Stimulated activated CD8-positive, alpha-beta memory T cell treated with anti-CD3 and anti-CD28 coated beads, Interleukin-4, amount 100 ng/mL, for 4 hours (primary cell): ENCODE measurements at places on chromosomes 16 and 17.

- DNase-seq, result peak; percentile 26
These were observed 9.0 kb downstream of the STAT5B start for GRCh38 chr17:42266918-42267766.

GRCh38 chr17:29505836-29506235, 61.0 kb downstream of the ABHD15 start:
- DNase-seq, result no peak

- no peak for DNase-seq
These were observed 72.0 kb downstream of the SOX9 start for GRCh38 chr17:72192800-72193192.

GRCh38 chr17:72297326-72298115, 176.7 kb downstream of the SOX9 start:
- no peak for DNase-seq

DNA sequence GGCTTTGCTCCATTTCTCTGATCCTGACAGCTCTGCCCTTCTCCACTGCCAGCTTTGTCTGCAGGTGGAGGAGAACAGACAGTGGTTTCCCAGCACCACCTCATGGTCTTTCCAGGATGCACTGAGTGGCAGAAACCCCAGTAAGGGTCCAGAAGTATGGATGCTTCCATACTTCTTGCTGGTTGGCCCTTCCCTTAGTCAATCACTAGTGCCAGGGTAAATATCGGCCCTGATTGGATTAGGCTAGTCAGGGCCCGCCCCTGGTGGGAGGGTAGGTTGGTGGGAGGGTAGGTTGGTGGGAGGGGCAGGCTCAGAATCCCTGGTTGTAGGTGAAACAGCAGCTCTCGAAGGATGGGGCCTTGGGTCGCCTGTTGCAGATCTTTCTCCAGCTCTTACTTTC, 10.2 kb downstream of the RNF213 start:
- DNase-seq, result no peak

- DNase-seq, result no peak
These were observed 9.3 kb upstream of the ZNF624 start for GRCh38 chr17:16662936-16663335.

DNA sequence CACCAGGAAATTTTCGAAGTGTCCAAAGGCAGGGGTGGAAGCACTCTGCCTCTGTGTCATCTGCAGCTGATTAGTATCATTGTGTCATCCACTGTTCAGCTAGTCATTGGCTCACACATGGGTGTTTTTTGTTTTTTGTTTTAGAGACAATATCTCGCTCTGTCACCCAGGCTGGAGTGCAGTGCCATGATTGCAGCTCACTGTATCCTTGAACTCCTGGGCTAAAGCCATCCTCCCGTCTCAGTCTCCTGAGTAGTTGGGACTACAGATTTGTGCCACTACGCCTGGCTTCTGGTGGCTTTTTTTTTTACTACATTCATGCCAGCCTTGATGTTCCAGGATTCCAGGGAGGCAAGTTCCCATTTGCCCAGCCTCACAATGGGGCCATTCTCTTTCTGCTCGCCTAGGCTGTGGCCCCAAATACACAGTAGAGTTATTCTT, 32.5 kb upstream of the MYO18A start:
- no peak for DNase-seq

- DNase-seq, result no peak
These were observed 46.5 kb downstream of the NT5M start for GRCh38 chr17:17349724-17350106.

- no peak for DNase-seq
These were observed 116.4 kb downstream of the SPAG9 start for GRCh38 chr17:51004249-51004648.

- DNase-seq, result no peak
These were observed 12.9 kb downstream of the NUBP1 start for GRCh38 chr16:10756574-10756973.

DNA sequence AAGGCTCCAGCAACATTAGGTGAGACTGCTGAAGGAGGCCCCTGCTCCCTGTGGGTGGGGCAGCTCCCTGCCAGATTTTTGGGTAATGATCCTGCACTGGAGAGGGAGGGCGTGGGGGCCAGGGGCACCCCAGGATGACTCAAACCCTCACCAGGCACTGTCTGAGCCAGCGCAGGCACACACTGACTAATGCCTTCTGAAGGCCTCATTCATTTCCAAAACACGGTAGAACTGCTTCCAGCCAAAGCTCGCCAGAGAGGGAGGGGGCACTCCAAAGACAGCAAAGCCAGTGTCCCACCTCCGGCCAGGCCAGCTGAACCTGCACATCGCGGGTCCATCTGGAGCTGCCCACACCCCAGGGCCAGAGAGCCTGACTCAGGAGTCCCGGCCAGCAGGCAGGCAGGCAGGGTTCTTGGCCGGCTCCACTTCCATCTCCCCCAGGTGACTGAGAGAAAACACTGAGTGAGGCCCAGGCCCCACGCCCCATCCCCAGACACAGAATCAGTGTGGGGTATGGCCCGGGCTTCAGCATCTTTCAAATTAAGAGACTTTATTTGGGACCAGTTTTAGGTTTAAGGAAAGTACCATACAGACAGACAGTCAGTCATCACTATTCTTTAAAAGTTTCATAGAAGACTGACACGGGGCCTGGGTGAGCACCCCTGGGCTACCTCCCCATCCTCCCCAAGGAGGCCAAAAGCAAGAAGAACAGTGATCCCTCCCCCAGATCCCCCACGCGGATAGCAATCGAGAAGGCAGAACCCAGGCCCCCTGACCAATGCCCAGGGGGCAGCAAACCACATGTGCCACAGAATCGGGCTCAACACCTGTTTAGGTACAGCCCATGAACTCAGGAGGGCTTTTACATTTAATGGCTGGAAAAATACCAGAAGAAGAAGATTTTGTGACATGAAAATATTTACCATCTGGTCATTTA, 2.3 kb downstream of the PIEZO1 start:
- DNase-seq, result peak; percentile 47

DNA sequence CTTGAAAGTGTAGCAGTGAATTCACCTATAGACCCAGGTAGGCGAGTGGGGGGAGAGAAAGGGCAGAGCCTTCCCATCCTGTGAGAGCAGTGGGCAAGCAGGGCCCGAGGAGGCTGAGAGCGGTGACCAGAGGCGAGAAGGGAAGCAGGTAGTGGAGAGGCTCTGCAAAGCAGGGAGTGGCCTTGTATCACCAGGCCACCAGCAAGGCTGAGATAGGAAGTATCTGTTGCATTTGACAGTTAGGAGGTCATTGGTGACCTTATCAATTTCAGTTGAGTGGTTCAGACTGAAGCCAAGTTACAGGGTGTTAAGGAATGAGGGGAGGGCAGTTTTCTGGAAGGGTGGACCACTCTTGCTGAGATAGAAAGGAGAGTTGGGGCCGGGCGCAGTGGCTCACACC, 10.7 kb upstream of the HSD3B7 start:
- DNase-seq, result no peak

DNA sequence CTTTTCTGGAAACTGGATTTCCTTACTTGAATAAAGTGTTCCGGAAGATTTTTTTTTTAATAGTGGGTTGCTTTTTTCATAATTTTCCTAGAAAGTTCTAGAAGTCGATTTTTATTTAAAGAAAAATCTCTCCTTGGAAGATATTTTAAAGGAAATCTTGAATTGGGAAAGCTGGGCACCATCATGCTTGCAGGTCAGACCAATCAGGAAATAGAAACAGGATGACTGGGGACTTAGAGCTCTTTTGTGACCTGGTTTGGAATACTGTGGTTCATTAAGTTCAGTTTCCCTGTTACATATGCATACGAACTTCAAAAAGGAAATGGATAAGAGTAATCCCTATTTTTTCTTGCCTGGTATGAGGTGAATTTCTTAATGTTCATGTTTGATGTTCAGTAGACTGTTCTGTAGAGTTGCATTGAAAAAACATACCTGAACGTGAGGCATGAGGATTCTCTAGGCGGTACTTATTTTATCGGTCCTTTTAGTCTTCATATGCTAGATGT, 1.2 kb downstream of the NFATC3 start:
- no peak for DNase-seq

DNA sequence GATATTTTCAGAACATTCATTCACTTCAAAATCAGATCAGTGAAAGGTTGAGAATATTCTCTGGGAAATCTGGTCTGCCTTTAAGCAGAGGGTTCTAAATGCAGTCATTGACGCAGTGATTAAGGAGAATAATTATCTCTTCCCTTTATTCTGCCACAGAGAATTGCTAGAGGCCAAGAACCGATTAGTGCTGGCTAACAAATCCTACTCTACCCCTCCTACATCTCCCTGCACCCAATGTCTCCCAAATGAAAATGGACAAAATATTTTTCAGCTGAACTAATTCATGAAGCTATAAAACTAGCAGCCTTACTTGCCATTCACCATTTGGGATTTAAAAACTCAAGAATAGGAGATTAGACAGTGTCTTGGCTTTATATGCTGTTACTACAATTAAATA, 185.5 kb upstream of the SOX9 start:
- DNase-seq, result no peak

DNA sequence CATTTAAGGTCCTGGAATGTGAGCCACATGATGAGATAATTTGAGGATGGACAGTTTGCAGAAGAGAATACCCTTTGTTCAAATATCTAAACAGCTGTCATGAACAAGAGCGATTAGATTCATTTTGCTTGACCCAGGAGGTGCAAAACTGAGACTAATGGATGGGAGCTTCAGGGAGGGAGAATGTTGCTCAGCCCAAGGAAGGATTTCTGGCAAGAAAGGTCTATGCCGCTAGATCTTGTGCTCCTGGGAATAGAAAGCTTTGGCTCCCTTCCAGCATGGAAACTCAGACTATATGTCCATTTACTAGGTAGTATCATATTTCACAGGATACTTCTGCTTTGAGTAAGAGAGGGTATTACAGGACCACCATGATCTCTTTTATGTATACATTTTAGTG, 14.8 kb upstream of the CDH11 start:
- no peak for DNase-seq

- no peak for DNase-seq
These were observed 307.6 kb downstream of the ZFHX3 start for GRCh38 chr16:72740347-72740746.

- no peak for DNase-seq
These were observed 62.2 kb downstream of the DHRS7C start for GRCh38 chr17:9729034-9729650.

DNA sequence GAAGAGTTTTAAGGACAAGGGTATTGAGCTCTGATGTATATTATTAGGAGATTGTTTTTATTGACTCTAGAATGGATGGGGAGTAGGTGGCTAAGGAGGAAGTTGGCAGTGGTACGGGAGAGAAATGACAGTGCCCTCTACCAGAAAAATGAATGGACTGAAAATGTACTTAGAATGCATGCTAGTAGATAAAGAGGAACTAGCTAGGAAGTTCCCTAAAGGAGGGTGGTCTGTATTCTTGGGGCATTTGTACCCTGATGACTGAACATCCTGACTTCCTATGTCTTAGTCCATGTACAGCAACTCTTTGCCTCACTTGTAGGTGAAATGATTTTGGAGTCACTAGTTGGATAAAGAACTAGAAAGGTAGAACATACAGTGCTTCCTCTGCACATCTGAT, 581.5 kb upstream of the RBFOX1 start:
- no peak for DNase-seq

DNA sequence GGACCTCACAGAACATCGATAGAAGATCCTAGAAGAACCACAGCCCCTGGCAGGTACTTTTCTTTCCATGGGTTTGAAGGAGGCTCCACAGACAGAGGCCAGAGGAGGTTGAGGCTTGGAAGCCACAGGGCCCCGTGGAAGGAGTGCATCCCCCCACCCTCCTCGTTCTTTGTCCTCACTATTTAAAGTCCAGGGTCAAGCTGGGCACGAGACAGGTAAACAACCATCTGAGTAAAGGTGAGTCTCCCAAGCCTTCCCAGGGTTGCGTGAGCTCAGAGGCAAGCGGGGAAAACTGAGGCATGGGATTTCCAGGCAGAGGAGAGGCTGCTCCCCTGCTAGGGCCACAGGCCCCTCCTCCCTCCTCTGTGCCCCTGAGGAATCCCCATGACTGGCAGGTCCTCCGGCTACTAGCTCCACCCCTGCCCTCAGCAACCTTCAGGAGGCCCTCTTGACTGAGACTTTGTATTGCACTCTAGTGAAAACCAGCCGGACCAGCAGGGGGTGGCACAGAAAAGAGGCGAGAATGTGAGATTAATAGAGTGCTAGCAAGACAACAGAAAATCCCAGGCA, 927 bp upstream of the SULT1A2 start:
- DNase-seq, result no peak

GRCh38 chr16:82331397-82331796, 161.4 kb upstream of the MPHOSPH6 start:
- no peak for DNase-seq

DNA sequence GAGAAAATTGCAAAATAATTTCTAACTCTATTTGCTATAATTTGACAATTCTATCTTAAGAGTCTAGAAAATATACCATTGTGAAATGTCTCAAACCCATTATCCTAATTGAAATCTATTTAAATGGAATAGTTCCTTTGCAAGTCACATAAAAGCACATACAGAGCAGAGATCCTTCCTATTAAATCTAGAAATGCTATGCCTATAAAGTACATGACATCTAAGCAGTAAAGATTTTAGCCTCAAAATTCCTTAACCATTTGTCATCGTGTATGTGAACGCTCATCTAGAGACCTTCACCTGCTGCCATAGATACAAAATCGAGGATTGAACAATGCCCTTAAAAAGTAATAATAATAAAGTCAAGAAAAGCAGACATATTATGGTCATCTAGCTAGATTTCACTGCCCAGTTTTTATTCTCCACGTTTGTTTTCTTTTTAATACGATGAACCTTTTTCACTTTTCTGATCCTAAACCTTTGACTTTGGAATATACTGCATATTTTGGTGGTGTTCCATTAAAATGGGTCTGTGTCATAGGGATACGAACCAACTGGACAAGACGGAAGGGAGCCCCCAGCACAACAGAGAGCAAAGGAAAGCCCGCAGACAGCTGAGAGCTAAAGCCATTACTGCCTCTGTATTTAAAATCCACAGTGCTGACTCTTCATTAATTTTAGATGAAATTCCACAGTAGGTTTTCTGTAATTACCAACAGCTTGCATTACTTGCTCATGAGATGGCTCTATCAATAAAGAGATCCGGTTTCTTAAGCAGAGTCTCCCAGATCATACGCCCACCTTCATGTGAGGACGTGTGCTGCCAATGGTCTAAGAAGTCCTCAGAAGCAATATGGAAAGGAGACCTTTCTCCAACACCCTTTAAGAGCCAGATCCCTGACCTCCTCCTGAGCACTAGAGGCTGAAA, 17.6 kb downstream of the TEX2 start:
- no peak for DNase-seq

DNA sequence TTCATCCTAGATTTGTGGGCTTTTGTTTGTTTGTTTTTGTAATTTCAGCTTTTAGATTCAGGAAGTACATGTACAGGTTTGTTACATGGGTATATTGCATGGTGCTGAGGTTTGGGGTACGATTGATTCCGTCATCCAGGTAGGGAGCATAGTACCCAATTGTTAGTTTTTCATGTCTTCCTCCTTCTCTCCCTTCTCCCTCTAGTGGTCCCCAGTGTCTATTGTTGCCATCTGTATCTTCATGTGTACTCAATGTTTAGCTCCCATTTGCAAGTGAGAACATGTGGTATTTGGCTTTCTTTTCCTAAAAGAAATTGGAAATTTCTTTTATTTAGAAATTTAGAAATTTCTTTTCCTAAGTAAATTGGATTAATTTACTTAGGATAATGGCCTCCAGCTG, 37.1 kb upstream of the BCAS3 start:
- no peak for DNase-seq
